GOT3 (cell line): ENCODE measurements at places on chromosomes 6 and 20.

- no peak for DNase-seq
Observed at GRCh38 chr6:132004668-132005067, 53.5 kb upstream of the CCN2 start.

- no peak for DNase-seq
Observed at GRCh38 chr20:64273109-64273508, 17.6 kb downstream of the PCMTD2 start.

GRCh38 chr20:14234666-14235295, 102.6 kb downstream of the FLRT3 start:
- no peak for DNase-seq

GRCh38 chr20:17822039-17822438, 122.3 kb downstream of the BANF2 start:
- no peak for DNase-seq

- no peak for DNase-seq
Observed at GRCh38 chr20:44026647-44027342, 112.1 kb downstream of the TOX2 start.

DNA sequence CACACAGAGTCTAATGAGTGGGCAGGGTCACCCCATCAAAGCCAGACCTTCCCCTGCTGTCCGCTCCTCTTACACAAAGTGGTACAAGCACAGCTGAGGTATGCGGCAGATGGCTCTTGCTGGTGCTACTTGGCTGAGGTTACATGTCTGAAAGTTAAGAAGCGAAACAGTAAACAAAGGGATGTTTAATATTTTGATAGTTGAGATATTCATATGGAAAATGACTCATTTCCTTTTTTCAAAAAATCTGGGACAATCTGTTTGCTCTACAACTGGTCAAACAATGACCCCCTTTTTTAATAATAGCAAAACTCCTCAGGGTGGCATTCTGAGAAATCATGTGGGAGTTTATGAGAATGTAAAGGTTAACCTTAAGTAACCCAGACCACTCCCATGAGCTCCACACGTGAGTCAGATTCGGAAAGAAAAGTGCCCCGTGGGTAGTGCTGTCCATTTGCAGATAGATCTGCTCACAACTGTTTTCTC, 245.3 kb downstream of the TBXT start:
- no peak for DNase-seq

DNA sequence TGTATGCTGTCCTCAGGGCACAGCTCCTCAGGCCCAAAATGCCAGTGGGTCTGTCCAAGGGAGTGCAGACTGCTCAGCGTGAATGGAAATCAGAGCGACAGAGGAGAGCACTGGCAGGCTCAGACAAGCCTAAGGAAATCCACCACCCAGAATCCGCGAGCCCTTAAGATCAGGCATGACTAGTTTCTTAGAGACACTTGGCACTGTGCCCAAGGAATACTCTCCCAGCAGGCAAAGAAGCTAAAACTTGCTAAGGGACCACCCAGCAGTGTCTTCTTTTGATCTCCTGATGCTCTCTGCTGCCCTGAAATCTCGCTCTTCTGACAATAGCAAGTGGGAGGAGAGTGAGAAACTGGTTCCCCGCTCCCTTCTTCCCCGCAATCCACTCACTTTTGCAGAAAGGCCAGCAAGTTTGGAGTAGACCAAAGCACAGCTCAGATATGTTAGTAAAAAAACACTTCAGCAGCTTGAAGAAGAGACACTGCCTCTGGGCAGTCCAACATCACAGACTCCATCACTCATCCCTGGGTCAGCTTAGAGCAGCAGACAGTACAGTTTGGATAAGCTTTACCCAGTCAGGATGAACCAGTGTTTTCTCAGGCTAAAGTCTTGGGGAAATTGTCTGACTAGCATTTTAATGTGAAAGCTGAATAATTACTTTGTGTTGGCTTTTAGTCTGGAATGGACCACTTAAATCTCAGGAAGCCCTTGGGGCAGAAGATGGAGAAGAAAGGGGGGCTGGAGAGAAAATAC, 32.4 kb downstream of the TRAF3IP2 start:
- no peak for DNase-seq

GRCh38 chr6:112237595-112237994, 16.8 kb downstream of the LAMA4 start:
- DNase-seq: no peak

DNA sequence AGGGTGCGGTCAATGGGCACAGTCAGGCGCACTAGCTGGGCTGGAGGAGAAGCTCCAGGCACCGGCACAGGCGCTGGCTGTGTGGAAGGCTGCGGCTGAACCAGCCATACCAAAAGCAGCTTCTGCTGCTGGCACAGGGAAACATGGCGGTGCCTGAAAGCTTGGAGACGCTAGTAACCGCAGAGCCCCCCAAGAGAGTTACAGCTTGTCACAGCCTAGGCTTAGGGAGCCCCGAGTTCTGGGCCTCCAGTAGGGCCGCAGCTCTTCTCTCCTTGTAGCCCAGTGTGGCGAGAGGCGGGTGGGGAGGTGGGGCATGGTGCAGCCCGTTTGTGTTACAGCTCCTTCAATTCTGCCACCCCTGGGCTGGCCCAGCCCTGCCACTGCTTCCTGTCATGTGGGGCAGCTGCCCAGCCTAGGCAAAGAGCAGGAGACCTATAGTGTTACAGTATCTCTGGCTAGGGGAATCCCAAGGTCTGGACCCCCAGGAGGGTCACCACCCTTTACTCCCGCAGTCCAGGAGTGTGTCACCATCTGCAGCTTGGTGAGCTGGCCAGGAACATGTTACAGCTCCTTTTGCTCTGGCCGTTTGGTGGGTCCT, 58.6 kb upstream of the MANEA start:
- DNase-seq: no peak

DNA sequence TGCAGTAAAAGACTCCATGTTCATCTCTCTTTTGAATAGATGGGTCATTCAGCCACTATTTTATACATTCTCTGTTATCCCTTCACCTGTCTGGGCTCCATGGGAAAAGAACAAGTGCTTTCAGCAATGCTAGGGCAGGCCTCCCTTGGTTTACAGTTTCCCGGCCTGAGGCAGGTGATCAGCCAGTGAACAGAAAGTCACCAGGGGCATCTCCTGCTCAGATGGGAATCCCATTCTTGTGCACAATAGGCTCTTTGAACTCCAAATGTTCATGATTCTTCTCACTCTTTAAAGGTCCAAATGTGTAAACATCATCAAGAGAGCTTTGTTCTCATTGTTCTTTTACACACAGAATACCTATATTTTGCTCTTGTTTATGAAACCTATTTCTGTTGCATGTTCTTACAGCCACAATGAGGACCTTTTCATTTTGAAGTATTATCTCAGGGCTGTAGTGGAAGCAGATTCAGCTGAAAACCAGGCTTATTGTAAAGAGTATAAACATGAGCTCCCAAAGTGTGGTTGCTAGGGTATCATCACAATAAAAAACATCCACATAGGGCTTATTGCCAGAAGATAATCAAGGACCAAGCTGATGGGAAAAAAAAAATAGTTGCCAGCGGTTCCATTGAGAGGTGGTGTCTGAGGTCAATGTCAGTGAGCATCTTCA, 267.1 kb upstream of the SGK1 start:
- DNase-seq: no peak

- no peak for DNase-seq
Observed at GRCh38 chr6:20056350-20056992, 155.8 kb downstream of the MBOAT1 start.

GRCh38 chr6:3108746-3109414, 9.6 kb upstream of the BPHL start:
- DNase-seq: no peak

DNA sequence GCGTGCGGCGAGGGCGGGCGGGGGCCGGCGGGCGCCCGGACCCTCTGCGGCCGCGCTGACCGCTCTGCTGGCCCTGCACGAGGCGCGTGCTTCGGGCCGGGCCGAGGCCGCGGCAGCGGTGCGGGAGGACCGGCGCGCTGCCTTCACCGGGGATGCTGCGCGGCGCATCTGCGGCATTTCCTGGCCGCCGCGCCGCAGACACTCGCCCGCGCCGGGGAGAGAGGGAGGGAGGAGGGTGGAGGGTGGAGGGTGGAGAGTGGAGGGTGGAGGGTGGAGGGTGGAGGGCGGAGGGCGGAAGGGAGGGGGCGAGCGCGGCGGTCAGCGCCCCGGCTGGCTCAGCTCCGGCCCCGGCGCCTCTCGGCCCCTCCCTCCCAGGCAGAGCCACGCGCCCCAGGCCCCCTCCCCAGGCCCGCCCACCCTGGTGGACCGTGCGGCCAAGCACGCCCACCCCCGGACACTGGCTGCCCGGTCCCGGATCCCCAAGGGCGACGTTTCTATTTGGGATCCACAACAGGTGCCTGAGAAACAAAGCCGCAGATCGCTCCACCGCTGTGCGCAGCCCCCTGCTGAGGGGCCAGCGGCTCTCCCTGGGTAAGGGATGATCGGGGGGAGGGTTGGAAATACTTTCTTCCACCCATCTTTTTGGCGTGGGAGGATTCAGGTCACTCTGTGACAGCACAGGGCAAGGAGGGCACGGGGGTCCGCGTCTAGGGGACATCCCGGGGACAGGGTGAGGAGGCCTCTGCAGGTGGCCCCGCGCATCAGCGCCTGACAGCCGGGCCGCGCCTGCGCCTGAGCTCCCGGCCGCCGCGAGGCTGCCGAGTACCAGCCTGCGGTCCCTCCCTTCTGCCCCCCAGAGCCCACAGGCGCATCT, 111.2 kb upstream of the BEND6 start:
- DNase-seq: no peak

- no peak for DNase-seq
Observed at GRCh38 chr6:170583756-170584180, 669 bp downstream of the PDCD2 start.

- DNase-seq: no peak
Observed at GRCh38 chr6:170250981-170251775, 39.7 kb downstream of the DLL1 start.

- no peak for DNase-seq
Observed at GRCh38 chr6:42142118-42142835, at the start of gene C6orf132. Gene C6orf132, minus strand, starts transcription at chr6:42142620. Its CDS starts 176 bp downstream, at chr6:42142444.

GRCh38 chr20:51340451-51340840, 202.1 kb downstream of the NFATC2 start:
- DNase-seq: no peak

DNA sequence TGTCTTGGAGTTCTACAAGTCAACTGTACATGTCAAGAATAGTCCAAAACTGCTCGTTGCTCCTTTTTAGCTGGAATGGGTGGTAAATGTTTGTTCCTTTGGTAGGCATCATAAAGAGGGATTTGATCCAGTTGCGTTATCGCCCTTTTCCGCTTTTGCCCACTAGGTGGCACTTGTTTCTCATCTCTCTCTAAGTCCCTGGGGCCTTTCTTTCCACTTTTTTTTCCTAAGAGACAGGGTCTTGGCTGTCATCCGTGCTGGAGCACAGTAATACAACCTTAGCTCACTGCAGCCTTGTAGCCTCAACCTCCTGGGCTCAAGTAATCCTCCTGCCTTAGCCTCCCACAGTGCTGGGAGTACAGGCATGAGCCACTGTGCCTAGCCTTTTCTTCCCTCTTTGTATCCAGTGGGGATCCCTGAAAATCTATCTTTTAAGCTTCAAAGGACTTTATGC, 20.7 kb downstream of the GTPBP2 start:
- no peak for DNase-seq
